ENCODE measurements at places on chromosomes 7 and 10.

- no peak for DNase-seq
Measured at GRCh38 chr10:130175074-130175473, 38.9 kb downstream of the GLRX3 start.

DNA sequence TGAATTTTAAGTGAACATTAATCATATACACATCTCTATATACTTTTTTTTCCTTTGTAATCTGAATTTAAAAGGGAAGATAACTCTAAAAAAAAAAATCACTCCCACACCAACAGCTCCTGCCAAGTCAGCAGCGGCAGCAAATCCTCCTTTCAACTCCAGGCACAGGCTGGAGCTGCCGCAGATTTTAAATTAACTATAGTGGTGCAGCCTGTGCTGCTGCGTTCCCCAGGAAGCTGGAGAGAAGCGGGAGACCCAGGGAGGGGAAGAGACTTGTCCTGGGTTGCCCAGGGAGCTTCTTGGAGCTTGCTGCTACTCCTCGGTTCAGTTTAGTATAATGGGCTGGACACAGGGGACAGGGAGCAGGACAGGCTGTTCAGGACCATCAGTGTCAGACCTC is 32.6 kb upstream of the HSPB1 start:
- peak; percentile 62 for DNase-seq

GRCh38 chr7:92645114-92646061 is 55.2 kb upstream of the FAM133B start:
- DNase-seq = no peak

DNA sequence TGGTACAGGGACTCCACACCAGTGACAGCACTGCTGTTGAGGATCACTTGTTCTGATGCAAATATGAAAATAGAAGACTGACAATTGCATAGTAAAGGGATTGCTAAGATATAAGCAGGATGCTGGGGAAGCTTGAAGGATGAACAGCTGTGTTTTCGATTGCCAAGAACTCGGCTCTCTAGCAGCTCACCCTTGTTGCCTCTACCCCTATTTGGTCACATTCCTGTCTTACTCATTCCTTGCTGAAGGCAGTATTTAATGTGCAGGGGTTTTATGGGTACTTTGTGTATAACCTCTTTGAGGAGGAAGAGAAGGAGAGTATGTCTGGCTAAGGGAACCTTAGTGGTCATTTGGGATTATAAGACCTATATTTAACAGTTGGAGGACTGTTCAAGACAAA is 218.8 kb downstream of the AUTS2 start:
- DNase-seq = no peak

- DNase-seq = no peak
Measured at GRCh38 chr10:78378192-78378591, 344.5 kb downstream of the RPS24 start.

GRCh38 chr7:30412782-30413504 is 65.6 kb downstream of the NOD1 start:
- peak; percentile 68 for DNase-seq

GRCh38 chr10:1278306-1278705 is 222.1 kb downstream of the WDR37 start:
- DNase-seq = no peak

GRCh38 chr10:17031637-17032635 is 97.7 kb downstream of the CUBN start:
- DNase-seq = no peak

- no peak for DNase-seq
Measured at GRCh38 chr7:148838905-148839304, 45.2 kb downstream of the EZH2 start.

GRCh38 chr10:102555781-102556328 is 52.1 kb downstream of the SUFU start:
- DNase-seq = peak; percentile 76

DNA sequence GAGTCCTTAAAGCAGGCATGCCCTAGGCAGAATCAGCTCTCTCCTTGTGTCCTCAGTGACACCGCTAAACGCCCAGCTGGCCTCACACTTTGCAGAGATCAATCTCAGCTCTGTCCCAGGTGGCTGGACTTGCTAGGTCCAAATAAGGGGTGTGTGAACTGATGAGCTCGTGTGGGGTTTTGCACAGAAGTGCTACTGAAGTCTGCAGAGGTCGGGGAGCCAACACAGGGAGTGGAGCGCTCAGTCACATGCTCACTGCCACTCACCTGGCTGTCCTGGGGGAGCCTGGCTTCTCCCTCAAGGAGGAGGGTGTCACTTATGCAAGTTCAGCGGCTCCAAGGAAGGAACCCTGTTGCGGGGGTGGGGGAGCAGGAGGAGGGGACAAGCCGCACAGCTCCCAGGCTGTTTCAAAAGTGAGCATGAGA is 2.0 kb downstream of the ELN start:
- no peak for DNase-seq

DNA sequence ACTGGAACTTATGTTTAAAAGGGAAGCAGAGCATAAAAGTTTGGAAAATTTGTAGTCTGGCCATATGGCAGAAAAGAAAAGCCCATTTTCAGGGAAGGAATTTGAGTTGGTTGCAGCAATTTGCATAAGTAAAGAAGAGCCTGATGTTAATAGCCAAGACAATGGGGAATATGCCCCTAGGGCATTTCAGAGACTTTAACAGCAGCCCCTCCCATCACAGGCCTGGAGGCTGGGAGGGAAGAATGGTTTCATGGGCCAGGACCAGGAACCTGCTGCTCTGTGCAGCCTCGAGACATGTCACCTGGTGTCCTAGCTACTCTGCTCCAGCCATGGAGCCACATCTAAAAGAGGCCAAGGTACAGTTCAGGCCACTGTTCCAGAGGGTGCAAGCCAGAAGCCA is 35.3 kb downstream of the HTR7 start:
- no peak for DNase-seq

GRCh38 chr7:114924038-114924712 is 2.3 kb downstream of the MDFIC start:
- DNase-seq = no peak

GRCh38 chr10:117135026-117135372 is 3.1 kb downstream of the VAX1 start:
- DNase-seq = no peak

GRCh38 chr10:80281292-80281691 is 8.2 kb downstream of the MAT1A start:
- DNase-seq = no peak

DNA sequence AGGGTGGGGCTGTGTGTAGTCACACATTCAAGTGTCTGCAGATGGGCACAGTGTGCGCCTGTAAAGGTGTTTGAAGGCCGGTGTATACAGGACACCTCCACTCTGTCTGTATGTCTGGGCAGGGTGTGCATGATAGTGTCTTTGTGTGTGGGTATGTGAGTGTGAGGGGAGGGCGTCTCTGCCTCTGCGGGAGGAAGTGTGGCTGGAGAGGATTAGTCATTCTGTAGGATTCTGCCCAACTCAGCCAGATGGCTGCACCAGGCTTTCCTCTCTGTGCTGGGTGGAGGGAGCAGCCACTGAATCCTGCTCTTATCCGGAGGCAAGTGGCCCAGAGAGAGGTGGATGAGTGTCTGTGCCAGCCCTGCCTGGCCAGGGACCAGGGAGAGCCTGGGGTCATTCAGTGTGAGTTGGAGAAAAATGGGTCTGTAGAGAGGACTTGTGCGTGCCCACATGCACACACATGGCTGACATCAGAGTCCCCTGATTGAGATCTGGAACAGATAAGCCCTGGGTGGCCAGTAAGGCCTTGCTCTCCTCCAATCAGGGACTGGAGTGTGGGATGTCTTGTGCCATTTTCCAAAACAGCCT is 1.7 kb downstream of the SFXN3 start:
- DNase-seq = peak; percentile 70

Data from putamen (tissue), 1 donor.